ENCODE measurements at places on chromosomes 1 and 21. TPM values are rescaled to one million over a fixed set of nuclear protein-coding genes. Genes with fewer than 3 reads are reported as not detected.

- DNase-seq, result no peak
Measured at GRCh38 chr1:204760350-204760749, 74.8 kb upstream of the LRRN2 start.

DNA sequence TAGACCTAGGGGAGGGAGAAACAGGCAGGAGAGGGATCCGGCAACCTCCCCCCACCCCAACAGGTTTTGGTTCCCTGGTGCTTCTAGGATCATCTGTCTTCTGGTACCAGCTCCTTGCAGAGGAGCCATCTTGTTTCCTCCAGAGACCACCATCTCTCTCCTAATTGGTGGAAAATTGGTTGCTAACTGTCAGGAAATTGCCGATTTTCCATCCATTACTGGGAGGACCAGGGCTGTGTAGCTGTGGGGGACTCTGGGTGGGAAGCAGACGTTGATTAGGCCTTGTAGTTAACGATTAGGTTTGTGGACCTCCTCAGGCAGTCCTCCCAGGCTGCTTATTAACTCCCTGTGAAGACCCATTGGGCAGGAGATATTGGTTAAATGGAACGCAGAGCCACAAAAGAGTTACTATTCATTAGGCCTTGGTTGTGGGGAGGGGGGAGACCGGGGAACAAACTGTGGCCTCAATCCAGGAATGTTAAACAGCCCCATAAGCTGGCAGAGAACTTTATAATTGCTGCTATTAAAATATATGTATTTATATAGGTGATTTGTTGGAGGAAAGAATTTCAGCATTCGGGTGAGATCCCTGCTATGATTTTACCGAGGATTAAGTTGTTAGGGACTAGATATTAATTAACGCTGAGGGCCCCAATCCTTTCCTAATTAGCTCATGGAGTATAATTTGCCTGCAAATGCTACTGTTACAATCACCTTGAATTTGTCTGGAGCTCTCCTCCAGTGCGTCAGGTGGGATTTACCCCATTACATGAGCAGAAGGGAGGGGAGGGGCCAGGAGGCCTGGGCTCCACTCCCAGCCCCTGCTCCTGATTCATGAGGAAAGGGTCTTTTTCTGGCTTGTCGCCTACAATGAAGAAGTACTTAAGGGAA is 61.2 kb upstream of the TRABD2B start:
- DNase-seq, result no peak

DNA sequence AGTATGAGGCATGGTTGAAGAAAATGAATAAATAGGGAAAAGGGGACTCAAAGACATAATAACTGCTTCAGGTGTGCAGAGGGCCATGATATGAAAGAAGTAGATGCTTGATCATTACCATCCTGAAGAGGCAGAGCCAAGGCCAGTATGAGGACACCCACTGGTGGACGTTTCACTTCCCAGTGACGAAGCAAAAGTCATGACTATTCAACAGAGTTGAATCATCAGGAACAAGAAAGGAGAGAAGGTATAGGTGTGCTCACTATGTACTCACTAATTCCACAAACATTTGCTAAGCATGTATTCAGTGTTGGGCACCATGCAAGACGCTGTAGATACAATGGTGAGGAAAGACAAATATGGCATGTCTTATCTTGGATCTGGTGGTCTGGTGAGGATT is 319.2 kb upstream of the RUNX1 start:
- DNase-seq, result no peak

- no peak for DNase-seq
Measured at GRCh38 chr1:100532645-100533044, 5.3 kb upstream of the GPR88 start.

DNA sequence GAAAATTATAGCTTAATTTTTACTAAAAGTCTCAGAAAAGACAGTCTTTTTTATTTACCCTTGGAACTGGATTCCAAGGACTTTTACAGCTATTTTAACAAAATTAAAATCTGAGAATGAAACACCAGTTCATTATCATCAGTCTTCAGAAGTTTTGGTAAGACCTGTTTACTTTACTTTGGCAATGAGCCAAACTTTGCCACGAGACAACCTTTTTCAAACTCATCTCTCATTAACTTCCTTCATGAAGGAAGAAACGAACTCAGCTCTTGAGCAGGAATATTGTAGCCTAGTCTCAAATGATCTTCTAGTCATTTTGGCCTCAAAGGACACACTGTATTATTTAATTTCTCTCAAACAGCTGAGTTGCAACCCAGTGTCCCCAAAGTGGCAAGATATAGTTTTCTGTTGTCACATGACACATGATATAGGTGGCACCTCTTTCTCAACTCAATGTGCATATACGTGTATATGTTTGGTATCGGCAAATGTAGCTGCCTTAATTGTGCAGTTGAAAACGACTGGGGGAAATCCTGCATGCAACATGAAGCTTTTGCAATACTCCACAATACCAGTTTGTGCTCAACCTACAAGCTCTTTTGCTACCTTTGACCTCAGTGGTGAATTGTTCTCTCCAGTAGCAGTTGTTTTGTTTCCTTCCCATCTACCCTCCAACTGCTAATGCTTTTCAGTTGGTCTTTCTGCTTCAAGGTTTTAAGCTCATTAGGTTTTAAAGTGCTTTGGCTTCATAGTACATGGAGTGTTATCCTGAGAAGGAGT is 8.4 kb upstream of the GNG4 start:
- no peak for DNase-seq

GRCh38 chr1:170704256-170704655 is 40.3 kb downstream of the PRRX1 start:
- DNase-seq, result no peak

Gene PTPRF
- 5.1 TPM for total RNA-seq

Gene LPAR3
- 0.21 TPM for total RNA-seq

Data from activated CD4-positive, alpha-beta T cell treated with anti-CD3 and anti-CD28 coated beads for 36 hours (primary cell).